ENCODE measurements at places on chromosomes 7 and 10.

- peak; percentile 32 for DNase-seq
These were observed 3.6 kb downstream of the ADCK2 start for GRCh38 chr7:140676306-140676705.

DNA sequence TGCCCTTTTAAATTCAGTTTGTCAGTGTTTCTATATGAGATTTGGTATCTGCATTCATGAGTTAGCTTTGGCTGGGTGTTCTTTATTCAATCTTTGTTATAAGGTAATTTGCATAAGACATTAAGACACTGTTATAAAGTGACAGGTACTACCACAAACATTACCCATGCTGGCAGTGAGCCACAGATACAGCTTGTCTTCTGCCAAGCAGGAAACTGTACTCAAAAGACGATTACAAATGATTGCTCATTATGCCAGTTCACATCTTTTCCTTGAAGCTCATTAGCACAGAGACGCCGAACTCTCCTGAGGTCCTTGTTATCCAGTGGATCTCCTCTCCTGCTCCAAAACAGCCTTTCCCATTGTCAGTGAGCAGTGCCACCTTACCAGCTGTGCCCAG lies 30.4 kb downstream of the AMPH start:
- no peak for DNase-seq

DNA sequence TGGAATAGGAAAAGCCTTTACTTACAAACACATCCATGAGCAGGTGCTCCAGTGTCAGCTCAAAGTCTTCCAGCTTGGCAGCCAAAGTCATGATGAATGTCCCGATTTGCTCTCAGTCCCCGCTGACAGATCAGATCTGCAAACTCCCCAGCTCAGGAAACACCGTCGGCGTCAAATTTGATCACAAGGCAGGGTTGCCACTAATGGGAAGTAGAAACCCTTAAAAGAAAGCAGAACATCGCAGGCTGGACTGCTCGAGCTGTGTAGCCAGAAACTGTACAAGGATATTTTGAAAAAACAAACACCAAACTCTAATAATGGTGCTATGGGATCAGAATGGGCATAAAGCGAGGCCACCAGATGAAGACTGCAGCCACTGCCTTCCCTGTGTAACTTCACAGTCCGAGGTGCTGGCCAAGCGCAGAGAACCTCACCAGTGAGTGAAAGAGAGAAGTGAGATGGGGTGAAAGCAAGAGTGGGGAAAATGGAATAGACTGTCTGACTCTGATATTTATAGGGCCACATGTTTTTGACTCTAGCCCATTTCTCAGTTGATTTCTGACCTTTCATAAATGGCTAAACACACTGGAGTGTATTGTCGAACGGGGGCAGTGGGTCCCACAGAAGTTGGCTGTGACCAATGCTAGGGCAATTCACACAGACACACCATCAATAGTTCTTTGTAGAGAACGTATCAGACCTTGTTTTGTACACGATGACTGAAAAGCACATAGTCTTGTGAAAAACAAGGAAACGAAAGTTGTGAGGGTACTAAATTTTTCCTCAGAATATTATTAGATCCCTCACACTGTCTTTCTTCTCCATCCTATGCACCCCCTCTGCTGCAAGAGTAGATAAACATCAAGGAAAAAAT lies 306.2 kb downstream of the FRMD4A start:
- DNase-seq, result no peak

DNA sequence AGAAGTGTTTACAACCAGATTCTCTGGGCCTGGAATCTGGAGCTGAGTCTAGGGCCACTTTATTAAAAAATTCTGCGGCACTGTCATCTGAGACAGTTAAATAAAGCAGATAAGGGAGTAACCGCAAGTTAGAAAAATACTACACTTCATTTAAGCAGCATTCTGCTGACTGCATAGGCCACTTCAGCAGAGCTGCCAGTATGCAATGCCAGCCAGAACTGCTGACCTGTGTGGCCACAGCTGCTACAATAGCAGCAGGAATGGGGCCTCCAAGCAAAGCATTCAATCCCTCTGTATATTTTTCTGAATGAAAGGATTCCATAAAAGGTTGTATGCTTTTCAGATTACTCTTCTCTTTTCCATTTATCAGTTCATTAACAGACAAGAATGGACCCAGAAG lies 136.0 kb downstream of the COL28A1 start:
- DNase-seq, result no peak

GRCh38 chr7:68929781-68930261 lies 668.5 kb upstream of the AUTS2 start:
- DNase-seq, result no peak

- DNase-seq, result no peak
These were observed 101.0 kb downstream of the PTPN20 start for GRCh38 chr10:47012214-47012613.

GRCh38 chr10:7445474-7446185 lies 34.8 kb upstream of the SFMBT2 start:
- no peak for DNase-seq

GRCh38 chr7:80312139-80312661 lies 177.6 kb downstream of the GNAI1 start:
- no peak for DNase-seq

DNA sequence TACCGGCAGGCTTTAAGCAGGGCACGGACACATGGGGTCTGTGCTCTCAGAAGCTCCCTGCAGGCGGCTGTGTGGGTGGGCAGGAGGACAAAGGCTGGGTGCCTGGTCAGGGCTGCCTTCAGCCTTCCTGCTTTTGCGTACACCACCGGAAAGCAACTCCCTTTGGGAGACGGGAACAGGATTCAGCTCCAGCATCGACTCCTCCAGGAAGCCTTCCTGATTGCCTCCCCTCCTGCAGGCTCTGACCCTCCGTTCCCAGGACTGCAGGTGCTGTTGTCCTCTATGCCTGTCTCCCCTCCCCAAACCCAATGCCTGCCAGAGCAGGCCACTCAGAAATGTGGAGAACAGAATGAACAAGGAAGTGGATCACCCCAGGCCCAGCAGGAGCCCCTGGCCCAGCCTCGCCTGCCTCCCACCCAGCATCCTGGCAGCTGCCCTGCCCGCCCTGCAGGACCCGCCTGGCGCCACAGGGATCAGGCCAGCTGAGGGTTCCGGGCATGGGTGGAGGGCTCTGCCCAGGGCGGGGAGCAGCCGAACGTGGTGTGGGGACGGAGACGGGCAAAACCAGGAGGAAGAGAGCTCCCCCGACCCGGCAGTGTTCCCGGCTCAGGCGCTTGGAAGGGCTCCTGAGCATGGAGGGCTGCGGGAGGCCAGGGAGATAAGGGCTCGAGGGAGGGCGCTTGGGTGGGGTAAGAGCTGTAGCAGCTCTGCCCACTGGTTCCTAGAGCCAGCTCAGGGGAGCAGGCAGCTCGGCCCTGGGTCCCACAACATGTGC lies 6.2 kb upstream of the ELN start:
- DNase-seq, result no peak

DNA sequence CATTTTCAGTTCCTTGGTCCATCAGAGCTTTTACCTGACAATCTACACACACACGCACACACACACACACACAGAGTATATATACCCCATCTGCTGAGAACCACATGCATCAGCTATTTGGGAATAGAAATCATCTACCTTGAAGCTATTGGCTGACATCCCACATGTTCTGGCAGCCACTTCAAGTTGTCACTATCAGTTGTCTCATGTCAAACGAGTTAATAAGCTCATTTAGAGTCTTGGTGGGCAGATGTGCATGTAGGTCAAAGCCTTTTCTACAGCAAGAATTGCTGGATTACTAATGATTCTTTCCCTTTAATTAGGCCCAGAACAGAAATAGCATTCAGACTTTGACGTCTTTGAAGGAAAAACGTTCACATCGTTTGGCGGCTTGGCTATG lies 36.8 kb downstream of the COL28A1 start:
- no peak for DNase-seq

DNA sequence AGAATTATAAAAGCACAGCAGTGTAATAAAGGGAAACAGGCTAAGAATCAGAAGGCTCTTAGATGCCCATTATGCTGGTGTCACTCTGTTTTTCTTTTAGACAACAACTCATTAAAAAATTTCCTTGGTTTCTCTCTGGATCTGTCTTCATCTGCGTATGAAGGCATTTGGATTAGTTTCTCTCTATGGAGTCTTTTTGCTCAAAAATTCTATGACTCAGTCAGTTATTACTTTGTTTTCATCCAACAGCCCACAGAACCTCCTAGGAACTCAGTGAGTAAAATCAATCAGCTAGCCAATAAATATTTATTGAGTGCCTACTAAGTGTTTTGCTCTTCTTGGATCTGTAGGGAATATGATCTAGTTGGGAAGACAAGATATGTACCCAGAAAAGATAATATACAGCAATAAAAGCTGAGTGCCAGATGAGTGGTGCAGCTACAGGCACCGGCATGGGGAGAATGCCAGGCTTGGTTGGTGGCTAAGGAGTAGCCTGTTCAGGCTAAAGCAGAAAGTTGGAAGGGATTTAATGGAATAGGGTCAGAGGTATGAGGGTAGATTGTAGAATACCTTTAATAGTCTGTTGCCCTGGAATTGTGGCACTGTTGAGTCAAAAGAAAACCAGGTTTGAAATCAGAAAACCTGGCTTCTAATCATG lies 156.2 kb downstream of the LRRC4 start:
- no peak for DNase-seq

DNA sequence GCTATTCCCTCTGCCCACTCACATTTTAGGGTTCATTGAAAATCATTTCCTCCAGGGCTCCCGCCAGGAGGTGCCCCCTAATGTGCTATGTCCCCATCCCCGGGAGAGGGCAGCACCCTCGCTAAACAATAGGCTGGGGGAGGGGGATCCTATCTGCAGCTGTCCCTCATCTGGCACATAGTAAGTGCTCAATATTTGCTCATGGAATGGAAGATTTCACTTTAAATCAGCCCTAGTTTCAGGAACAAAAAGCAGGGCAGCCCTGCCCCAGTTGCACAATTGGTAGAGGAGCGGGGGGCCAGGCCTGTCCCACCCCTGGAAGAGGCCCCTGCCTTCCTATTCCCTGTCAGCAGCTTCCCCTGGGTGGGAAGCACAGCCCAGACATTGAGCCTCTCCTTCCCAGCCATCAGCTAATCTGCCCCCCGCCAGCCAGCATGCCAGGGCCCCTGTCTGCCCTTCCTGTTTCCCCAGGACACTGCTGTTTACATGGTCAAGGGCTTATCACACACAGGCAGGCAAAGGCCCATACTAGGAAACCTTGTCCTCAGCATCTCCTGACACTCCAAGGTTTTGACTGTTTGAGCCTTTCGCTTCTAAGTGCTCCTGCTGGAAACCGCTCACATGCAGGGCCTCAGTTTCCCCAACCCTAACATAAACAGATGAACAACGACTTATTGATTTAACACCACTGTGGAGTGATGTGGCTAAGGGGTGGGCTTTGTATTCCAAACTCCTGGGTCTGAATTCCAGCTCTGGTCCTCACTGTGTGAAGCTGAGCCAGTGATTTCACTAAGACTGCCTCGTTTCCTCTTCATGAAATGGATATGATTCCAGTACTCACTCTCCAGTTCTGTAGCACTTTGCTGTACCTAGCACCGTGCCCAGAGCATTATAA lies 130.7 kb upstream of the ZMIZ1 start:
- peak; percentile 15 for DNase-seq

- no peak for DNase-seq
These were observed 417.7 kb upstream of the CELF2 start for GRCh38 chr10:10600004-10600403.

GRCh38 chr7:18792871-18793595 lies 297.5 kb downstream of the HDAC9 start:
- DNase-seq, result no peak

DNA sequence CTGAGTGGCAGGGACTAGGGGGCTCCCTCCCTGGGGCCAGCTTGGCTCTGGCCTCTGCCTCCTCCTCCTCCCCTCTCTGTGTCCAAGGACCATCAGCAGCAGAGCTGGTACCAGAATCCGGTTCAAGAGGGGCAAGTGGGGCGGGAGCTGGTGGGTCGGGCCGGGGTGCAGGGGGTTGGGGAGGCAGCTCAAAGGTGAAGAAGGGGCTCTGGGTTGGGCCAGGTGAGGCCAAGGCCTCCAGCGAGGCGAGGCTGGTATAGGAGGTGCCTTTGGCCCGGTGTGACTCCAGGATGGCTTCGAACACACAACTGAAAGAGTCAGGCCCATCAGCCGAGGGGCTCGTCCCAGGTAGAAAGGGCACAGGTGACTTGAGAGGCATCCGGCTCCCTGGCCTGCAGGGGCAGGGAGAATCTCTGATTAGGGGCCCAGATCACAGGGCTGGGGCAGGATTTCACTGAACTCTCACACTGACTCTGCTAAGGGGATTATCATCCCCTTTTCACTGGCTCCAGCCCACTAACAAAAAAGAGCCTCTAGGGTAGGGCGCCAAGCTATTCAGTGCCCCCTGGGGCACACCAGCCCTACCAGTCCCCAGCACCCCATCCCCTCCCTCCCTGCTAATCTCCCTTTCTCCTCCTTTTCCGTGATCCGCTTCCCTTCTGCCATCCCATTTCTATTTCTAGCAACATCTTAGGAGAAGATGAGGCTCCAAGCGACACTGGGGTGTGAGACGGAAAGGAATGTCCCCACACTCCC lies 4.6 kb downstream of the PSD start:
- DNase-seq, result no peak

DNA sequence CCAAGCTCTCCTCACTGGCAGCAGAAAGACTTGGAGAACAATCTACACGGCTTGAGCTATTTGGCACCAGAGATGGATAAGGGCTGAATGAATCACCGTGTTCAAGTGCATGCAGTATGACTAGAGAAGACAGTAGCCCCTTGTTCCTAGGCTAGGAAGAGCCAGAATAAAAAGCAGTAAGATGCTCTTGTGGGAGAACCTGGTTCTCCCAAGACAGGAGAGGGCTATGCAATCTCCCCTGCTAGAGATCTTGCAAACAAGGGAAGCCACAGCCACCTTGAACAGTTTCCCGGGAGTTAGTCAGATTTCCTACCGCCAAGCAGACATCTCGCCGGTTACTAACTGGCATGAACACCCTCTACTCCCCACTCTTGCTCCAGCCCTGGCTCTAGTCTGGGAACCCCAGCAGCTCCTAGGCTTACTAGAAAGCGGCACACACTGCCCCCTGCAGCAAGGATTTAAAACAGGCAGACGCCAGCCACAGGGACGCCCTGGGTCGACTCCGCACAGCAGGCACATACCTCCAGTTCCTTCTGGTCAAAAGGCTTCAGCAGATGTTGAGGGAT lies 107.3 kb downstream of the SMURF1 start:
- no peak for DNase-seq

- no peak for DNase-seq
These were observed 137.8 kb downstream of the MAPK8 start for GRCh38 chr10:48444266-48444665.

- no peak for DNase-seq
These were observed 156.5 kb downstream of the EXOC4 start for GRCh38 chr7:133409421-133409820.

Data from GM18507 (cell line).